ENCODE measurements at places on chromosomes 6 and 20.

DNA sequence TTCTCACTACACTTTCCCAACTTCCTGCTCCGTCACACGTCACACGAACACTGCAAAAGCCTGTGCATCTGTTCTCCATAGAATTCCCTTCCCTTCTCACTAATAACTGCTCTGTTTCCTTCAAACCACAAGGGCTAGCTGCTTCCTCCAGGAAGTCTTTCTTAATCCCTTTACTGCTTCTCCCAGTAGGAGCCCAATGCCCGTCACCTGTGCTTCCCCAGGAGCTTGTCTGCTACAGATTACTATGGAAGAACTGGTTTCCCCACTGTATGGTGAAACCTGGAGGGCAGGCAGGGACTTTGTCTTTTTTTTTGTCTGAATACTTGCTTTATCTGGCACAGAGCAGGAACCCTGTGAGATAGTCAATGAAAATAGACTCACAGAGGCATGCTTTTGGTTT, 444.7 kb upstream of the MAP3K7 start:
- no peak for DNase-seq

GRCh38 chr6:39333644-39334438, 11.3 kb upstream of the KCNK16 start:
- DNase-seq: no peak

DNA sequence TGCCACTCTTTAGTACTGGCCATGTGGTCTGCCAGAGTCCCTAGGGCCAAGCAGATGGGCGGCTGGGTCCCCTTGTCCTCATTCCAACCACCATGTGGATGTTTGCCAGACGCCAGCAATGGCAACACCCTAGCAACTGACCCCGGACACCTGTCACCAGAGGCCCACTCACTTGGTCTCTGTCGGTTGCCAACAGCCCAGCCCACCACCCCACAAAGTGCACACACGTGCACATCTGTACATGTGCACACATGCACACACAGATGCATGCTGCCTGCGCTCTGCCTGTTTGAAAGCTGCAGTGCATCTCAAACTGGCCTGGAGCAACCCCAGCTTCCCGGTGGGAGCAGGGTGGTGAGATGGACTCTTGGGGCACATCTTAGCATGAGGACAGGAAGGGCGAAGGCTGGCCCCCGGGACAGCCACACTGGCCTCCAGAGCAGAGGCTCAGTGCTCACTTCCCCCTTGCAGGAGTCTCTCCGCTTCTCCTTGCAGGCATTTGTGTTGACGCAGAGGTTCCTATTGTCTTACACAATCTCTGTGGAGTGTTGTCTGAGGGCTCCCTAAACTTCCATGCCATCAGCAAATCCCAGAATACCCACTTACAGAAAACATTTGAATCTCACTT, 54.0 kb downstream of the PSMG4 start:
- no peak for DNase-seq

GRCh38 chr20:53569606-53570307, 23.9 kb downstream of the ZNF217 start:
- no peak for DNase-seq

- DNase-seq: no peak
Observed at GRCh38 chr6:118494091-118494490, 54.0 kb upstream of the PLN start.

DNA sequence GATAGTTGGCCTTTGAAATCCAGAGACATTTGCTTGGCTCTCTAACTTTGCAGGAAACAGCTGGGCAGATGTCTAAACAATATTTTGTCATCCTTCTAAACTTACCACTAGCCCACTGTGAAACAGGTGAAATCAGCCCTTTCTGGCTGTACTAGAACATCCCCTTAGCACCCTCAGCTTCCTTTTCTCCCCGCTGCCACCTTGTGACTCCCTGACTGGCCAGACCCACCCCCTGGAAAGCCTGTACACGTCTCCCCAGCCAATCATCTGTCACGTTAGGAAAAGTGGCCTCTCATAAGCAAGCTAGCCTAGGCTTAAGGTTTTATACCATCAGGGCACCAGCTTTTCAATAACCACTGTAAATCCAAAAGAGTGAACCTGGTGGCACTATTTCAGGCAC, 88.6 kb upstream of the E2F3 start:
- DNase-seq: no peak

- no peak for DNase-seq
Observed at GRCh38 chr6:123812621-123813020, 9.0 kb downstream of the NKAIN2 start.

GRCh38 chr20:48732081-48732829, 95.5 kb downstream of the PREX1 start:
- peak; percentile 51 for DNase-seq

DNA sequence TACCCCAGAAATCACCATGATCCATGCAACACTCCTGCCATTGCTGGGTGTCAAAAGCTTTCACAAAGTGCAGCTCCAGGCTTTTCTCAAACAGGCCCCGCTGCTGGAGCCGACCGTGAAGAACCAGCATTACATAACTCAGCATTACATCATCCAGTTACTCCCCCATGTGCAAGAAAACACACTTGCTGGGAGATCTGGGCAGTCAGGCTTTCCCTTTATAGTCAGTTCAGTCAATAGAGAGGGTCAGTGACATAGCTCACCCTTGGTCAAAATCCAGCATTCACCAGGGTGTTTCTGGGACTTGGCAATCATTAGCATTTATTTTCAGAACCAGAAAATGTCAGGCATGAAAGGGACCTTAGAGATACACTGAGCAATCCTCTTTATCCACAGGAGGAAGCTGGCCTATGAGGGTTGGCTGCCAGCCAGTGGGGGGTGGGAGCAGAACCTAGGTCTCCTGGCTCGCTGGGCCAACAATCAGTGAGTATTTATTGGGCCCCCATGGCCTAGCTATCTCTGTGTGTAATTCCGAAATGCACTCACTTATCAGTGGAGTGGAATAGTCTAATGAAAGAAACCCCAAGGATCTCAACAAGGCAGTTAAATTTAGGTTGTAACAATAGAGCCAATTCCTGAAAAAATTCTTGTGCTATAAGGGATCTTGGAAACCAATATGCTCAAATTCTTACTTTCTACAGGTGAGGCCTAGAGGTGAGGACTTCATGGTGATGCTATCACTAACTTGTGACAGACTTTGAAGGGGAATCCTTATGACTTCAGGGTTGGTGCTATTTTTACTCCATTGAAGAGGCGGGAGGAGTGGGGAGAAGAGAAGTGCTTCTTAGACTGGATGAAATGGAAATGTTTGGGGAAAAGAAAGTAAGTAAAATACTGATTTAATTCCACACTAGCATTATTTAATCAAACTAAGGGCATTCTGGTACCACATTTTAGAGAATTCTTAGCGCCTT, 54.6 kb downstream of the LYRM4 start:
- DNase-seq: no peak

- no peak for DNase-seq
Observed at GRCh38 chr20:50077818-50078601, 34.9 kb downstream of the UBE2V1 start.

GRCh38 chr20:57245997-57246396, 20.4 kb downstream of the BMP7 start:
- DNase-seq: peak; percentile 38

DNA sequence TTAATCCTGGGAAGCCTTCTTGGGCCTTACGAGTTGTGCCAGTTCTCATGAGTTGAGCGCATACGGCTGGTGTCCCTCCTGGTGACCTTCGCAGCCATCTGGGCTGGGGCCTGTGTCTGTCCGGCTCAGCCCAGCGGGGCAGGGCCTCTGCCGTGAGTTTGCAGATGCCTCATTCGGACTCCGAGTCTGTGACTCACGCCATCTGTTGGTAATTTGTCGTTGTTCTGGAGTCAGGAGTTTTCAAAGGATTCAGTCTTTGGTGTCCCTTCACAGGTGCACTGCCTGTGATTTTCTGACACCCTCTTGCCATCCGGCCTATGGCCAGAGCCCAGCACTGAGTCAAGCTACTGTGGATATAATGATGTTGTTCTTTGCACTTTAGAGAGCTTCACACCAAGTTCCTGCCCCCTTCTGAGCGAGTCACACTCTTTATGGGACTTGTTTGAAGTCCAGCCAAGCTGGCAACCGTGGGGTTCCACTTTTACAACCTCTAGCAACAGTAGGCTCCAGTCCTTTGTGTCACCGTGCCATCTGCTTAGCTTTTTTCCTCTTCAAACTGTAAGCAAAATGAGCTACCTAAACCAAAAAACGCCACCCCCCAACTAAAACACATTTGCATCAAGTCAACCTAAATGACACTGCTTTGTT, 175.6 kb downstream of the AIG1 start:
- DNase-seq: no peak

DNA sequence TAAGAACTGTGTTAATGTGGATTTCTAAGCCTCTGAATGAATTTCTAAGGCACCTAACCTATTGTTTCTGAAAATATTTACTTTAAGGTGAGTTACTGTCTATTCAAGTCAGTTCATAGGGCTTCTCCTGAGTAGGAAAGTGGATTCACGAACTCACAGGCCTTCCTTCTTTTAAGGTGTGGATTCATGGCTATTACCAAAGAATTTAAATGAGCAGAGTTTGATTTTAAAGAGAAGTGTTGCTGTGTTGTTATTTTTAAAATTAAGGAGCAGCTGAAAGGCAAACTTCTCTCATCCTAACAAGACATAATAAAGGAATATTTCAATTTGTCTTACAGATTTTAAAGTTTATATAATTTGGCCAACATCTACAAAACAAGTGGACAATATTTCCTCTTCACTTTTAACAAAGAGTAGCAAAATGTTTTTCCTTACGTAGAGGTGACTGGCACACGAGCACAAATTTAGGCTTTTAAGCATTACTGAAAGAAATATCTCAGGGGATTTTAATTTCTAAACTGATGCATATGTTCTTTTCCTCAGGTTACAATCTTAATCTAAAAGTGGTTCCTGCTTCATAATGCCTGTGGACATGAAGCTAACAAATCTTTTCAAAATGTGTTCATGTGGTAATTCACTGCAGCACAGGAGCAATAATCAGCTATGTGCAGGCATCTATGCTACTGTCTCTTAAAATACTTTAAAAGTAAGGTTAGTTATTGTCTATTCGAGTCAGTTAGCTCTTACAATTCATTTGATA, 602 bp upstream of the TSPYL4 start:
- DNase-seq: no peak

DNA sequence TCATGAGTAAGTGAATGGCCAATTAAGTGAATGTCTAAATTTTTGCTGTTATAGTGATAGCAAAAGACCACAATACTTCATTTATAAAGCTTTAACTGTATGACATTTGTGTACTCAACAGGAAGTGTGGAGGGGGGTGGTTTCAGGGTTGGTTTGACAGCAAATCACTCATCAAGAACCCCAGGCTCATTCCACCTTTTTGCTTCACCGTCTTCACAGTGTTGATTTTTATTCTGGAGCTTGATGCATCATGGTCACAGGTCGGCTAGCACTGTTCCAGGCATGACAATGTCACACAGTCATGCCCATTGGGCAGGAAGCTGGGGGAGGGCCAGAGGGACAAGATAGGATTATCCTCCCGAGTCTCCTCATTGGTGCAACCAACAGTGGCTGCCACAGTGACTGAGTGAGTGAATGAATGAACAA, 75.0 kb downstream of the MDGA1 start:
- DNase-seq: no peak

- no peak for DNase-seq
Observed at GRCh38 chr20:2140561-2140960, 38.9 kb downstream of the STK35 start.

- no peak for DNase-seq
Observed at GRCh38 chr6:116251568-116252384, 2.1 kb downstream of the TSPYL4 start.

DNA sequence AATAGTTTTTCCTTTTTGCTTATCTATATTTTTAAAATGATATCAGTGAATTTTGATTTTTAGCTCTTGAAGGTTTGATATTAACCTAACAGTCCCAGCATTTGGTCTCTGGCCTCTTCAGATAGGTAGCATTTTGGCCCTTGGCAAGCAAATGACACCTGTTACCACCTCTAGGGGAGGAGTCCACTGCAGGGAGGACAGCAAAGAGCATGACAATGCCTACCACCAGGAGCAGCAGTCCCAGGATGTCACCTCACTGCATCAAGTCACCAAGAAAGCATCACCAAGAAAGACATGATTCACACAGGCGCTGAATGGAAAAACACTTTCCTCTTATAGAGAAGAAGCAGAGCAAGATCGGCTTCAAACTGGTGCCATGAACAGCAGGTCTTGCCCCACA, 224.3 kb downstream of the UBE3D start:
- DNase-seq: no peak

DNA sequence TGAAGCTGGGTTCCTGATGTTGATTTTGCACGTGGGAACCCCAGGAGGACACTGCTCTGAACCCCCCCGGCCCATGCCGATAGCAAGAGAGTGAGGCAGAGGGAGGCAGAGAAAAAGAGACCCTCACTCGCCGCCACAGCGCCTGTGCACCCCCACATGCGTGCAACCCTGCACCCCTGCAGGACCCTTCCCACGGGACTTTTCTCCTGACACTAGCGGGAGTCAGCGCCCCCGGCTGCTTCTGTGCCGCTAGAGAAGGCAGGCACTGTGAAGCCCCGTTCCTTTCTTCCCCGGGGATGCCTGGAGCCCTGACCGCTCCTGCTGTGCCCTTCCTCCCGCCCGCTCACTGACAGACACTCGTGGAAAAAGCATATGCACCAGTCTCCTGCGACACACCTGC, 67.4 kb downstream of the GMPR start:
- DNase-seq: no peak

GRCh38 chr20:45592574-45593189, 13.6 kb upstream of the WFDC8 start:
- peak; percentile 47 for DNase-seq

GRCh38 chr6:32439602-32440214, at the start of gene HLA-DRA:
Gene HLA-DRA, plus strand, starts transcription at chr6:32439887. Its CDS starts 64 bp downstream, at chr6:32439951.
- DNase-seq: no peak

- no peak for DNase-seq
Observed at GRCh38 chr6:49522710-49523593, 23.2 kb downstream of the GLYATL3 start.

GRCh38 chr20:59939052-59939878, 840 bp downstream of the PPP1R3D start:
- DNase-seq: no peak

DNA sequence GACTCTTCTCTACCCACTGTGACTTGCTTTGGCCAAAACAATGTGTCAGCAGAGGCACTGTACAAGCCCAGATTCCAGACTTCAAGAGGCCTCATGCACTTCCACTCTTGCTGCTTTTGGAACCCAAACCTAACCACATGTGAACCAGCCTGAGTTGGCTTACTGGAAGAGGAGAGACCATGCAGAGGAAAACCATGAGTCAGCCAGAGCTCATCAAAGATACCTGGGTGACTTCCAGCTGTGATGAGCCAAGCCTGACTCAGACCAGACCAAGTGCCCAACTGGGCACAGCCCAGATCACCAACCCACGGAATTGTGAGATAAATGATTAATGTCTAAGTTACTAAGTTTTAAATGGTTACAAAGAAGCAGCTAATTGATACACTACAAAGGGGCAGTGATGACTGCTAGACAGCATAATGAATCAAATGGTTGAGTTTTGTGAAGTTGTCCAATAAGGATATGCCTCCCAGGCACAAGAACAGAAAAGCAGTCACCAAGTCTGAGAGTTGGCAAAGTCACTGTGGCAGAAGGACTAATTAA, 16.2 kb upstream of the BEND6 start:
- DNase-seq: no peak

DNA sequence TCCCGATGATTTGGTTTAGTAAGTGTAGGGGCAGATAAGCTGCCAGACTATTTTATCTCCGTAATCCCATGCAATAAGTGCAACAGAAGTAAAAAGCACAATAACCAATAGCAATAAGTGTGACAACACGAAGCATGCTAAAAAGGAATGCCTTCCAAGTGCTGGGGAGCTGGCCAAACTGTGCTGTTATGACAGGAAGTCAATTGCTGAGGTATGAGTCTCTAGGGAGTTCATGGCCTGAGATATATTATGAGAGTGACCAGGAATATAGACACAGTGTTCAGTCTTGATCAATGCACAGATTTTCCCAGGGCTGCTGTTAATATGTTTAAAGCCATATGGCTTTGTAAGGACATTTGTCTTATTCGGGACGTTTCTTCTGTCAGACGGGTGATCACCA, 10.5 kb upstream of the ANGPT4 start:
- DNase-seq: no peak

Measured in NCI-H1105 (cell line).